ENCODE measurements at places on chromosomes 5 and 9.

- no peak for DNase-seq
Measured at GRCh38 chr9:128636024-128636390, 20.6 kb downstream of the DYNC2I2 start.

DNA sequence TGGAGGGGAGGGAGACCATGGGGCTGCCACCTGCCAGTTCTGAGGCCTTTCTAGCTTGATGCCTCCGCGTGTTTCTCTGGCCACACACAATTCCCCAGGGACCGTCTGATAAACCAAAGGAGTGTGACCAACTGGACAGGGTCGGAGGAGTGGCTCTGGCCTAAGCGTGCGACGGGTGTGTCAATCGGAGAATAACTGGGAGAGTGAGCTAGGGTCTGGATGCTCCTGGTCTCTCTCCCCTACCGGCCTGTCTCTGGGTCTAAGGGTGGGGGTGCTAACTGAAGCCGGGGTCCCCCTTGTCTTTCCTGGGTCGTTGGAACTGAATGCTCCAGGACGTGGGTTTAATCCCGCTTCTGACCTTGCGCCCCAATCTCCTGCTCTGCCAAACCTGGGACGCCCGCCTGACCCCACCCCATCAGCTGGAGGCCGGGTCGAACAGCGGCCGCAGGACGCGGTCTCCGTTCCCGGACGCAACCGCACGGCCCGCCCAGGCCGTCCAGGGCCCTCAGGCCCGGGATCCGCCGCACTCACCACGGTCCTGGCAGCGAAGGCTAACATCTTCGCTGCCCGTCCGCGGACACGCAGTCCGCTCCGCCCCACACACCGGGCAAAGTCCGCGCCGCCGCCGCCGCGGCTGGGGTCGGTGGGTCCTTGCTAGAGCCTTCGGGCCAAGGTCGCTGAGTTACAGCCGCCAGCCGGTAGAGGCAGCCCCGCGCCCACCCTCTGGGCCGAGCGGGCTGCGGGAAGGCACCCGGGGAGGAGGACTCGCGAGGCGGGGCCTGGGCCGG, 447 bp downstream of the CRAT start:
- no peak for DNase-seq

- no peak for DNase-seq
Measured at GRCh38 chr9:114176624-114177291, 21.4 kb downstream of the COL27A1 start.

- no peak for DNase-seq
Measured at GRCh38 chr5:158942217-158942616, 157.5 kb downstream of the EBF1 start.

GRCh38 chr9:4386819-4387218, 87.0 kb upstream of the GLIS3 start:
- no peak for DNase-seq
